ENCODE measurements at places on chromosomes 16 and 17.

GRCh38 chr17:44266402-44267164, 1.4 kb downstream of the SLC4A1 start:
- DNase-seq = no peak

DNA sequence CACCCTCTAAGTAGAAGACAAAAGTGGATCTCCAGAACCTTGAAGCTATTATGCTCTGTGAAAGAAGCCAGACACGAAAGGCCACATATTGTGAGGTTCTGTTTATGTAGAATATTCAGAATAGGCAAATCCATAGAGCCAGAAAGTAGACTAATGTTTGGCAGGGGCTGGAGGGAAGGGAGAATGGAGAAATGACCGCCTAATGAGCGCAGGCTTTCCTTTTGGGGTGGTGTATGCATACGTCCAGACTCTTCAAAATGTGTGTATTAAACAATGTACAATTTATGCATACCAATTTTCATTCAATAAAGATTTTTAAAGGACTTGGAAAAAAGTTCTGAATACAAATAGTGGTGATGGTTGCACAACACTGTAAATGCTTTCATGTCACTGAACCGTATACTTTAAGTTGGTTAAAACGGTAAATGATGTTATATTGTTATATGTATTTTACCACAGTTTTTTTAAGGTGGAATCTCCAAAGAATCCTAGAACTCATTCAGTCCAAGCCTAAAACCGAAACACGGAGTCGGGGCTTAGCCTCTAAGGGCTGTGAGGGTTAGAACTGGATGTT, 397.4 kb downstream of the SOX9 start:
- DNase-seq = no peak

DNA sequence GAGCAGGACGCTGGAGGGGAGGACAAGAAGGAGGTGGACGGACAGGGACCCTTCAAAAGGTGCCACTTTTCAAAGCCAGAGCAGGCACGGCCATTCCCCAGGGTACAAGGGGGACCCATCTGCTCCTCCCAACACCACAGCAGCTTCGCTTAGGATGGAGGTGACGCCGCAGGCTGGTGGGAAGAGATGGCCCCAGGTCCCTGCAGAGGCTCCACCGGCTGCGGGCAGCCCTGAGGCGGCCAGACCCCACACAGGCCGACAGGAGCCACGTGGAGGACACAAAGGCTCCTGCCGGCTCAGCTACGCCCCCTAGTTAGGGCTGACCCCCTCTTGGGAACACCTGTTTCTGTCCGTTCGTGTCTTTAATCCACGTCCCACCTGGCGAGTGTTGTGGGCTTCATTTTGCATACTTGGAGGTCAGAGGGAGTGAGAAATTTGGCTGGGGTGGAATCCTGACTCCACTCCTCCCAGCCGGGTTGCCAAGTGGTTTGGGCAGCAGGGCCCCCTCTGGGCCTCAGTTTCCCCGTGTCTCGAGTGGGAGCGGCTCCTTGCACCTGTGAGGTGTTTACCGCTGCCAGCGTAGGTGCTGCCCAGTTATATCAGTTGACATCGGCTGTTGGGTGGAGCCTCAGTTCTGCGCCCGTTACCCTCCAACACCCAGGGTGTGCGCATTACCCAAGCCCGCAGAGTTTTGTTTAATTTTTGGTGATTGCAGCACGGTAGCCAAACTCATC, 5.8 kb upstream of the FN3KRP start:
- DNase-seq = no peak

DNA sequence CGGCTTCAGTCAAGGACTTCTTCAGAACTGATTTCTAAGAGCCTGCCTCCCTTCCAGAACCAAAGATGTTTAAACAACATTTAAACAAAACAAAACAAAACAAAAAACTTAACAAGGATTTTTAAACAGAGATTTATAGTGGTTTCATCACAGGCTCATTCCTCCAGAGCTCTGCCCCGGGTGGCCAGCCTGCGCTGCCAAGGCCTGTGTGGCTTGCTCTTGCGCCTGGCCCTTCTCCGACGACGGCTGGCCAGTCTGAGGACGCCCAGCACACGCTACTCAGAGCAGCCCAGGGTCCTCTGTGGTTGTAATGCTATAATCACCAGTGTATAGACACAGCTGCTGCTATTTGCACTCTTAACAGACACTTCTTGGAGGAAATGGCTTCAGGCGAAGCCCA, 307.2 kb upstream of the MYOCD start:
- no peak for DNase-seq

DNA sequence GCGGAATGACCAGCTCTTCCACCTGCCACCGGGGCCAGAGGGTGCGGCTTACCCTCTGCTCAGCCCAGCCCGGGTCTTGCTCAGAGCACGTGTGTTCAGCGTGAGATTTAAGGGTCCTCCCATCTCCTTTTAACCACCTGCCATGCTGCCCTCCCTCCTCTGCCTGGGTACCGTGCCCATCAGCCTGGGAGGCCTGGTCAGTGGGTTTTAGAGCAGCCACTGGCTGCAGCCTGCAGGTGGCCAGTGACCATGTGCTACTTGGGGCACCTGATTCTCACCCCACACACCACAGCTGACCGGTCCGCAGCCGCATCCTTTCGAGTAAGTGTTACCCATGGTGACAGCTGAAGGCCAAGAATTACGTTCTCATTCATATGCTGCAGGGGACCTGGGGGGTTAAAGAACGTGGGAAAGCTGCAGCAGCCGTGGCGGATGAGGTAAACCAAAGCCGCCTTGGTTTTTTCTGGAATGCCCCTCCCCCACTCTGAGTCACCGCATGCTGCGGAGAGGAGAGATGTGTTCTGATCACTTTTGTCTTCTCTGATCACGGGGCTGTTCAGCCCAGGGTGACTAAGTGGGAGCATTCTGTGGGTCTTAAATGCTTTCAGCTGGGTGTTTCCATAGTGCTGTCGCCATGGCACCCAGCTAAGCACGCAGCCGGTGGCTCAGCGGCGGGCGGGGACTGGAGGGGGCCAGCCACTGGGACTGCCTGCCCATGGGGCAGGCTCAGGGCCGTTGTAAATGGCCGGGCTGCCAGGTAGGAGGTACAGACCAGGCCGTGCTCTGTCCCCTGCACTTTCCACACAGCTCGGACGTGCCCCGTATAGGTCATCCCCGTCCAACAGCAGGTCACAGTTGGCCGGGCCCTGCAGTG, 59.8 kb downstream of the BAIAP2 start:
- peak; percentile 72 for DNase-seq

GRCh38 chr17:15663176-15663575, 20.9 kb downstream of the TRIM16 start:
- no peak for DNase-seq

DNA sequence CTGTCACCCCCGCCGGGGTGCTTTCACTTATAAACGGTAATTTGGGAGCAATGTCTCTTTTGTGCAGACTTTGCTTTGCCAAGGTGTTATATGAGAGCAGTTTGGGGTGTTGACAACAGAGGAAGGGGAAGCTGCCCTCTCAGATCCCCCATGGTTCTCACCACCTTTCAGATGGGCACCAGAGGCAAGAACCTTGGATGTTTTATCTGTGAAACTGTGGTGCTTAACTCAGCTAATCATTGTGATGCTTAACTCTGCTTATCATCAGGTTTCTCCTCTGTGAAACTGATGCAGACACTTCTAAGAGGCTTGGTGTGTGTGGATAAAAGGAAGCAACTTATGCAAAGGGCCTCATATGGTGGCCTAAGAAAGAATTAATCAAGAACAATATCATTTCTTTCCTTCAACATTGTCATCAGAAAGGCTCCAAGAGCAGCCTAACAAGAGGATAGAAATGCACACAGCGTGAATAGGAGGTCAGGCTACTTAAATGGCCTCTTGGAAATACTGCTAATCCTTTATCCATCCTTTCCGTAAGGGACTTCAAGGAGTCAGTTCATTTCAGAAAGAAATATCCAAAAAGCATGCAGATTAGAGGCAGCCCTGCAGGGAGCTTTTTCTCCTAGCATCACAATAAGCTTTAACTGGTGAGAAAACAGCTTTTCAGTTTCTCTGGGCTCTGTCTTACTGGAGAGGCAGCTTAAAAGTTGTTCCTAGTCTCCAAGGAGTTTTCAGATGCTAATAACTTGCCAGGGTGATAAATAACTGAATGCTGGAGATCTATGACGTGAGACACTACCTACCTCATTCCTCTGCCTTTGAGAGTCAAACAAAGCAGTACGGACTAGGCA, 55.1 kb upstream of the CLEC3A start:
- no peak for DNase-seq

- peak; percentile 24 for DNase-seq
Observed at GRCh38 chr17:55717898-55718735, 4.5 kb downstream of the TMEM100 start.
